ENCODE measurements at places on chromosomes 11 and 22.

DNA sequence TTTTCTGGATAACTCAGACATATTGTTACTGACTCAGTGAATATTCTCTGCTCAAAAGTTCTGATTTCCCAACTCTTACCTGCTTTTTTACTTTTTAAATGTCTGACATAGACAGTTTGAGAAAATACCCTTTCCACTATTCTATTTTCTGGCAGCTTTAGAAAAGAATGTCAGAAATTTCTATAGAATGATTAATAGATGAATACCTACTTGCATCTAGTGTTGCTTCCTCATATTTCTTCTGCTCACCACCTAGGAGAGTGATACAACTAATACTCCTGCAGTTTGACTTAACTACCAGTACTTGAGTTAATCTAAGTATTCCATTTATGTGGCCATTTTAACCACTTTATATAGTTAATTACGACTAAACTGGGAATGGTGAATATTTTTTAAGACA, 55.2 kb downstream of the KDM2A start:
- DNase-seq, result no peak

DNA sequence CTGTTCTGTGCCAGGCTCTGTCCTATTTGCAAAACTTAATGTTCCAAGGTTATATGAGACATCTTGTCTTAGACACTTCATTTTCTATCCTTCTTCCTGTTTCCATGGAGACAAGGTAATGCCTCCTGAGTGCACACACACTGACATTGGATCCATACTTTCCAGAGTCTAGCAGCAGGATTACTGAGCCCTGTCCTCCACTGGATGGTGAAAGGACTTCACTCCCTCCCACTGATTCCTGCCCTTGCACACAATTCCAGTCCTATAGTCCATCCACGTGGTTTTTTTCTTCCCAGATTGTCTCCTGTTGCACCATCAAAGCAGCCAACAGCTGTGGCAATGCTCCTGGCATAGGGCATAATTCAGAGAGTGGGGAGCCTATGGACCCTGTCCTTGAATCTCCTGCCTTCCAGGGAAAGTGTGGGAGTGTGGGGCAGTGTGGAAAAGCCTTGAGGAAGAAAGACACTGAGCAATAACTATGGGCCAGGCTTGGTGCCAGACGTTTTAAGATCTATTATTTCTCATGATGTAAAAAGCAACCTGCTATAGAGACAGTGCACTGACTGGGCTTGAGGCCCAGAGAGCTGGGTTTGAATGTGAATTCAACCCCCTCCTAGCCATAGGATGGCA, 31.3 kb downstream of the SERPINH1 start:
- no peak for DNase-seq

GRCh38 chr11:96179905-96180304, 163.1 kb downstream of the MAML2 start:
- no peak for DNase-seq

GRCh38 chr22:42685941-42686653, 34.6 kb downstream of the A4GALT start:
- no peak for DNase-seq

DNA sequence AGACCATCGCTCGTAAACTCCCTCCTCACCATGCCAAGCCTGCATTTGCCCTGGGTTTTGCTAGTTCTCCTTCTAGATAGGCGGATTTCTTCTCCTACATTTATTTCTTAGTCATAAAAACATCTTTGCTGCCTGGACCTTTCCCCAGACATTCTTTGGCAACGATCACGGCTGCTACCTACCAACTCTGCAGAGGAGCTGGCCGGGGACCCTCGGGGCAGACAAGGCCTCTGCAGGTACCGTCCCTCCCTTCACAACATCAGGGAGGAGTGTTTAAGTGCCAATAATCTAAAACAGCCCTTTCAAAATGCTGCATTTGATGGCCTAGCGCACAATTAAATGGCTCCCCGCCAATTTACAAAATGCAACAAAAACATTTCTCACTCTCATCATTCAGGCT, 34.4 kb downstream of the BRD1 start:
- no peak for DNase-seq

DNA sequence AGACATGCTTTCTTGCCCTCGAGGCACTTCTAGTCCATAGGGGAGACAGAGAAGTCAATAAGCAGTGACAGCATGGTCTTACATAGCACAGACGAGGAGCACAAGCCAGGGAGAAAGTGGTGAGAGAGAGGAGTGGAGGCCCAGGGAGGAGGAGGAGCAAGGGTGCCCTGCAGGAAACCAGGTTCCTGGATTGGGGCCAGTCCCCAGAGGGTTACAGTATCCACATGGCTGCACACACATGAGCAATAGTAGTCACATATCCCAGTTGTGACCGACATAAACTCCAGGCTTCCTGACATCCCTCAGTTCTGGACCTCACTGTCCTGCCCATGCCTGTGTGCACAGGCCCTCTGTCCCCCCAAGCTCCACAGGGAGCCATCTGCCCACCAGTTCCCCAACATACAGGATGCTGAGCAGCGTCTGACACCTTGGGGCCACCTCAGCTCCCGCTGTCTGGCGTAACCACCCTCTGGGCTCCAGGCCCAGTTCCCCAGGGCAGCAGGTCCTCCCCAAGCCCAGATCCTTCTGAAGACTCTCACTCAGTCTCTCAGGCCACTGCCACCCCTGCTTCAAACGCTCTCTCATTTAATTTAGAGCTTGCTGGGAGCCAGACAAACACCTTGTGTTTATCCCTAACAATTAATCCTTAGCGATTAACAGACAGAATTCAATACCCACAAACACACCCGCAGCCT, 53.7 kb downstream of the DSCAML1 start:
- DNase-seq, result no peak

DNA sequence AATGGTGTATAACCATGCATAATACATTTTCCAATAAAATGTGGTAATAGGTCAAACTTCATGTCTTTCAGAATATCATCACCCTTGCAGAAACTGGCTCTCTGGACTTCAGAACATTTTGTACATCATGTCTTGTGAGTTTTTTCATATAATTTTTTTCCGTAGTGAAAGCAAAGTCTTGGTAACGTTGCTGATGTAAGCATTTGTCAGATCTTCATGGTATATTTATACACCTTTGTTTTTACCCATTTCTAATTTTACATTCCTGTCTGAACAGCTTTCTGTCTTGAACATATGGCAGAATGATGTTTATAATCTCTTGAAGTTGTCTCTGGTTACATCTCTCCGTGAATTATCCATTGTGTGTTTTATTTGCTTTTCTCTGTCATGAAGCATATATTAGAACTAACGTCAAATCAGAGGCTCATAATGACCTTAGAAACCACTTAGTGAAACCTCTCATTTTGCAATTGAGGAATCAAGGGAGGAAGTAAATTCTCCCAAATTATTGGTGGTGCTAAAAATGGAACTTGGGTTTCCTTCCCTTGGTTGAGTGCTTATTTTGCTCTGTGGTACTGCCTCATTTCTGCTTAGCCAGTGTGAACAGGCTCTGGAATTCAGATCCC, 37.4 kb downstream of the CSRP3 start:
- DNase-seq, result no peak

- DNase-seq, result no peak
These were observed at the start of gene P2RY6 for GRCh38 chr11:73271936-73272679. TSS of gene P2RY6 (plus strand) at chr11:73272338. CDS start at chr11:73296519, 24,181 bp downstream.

DNA sequence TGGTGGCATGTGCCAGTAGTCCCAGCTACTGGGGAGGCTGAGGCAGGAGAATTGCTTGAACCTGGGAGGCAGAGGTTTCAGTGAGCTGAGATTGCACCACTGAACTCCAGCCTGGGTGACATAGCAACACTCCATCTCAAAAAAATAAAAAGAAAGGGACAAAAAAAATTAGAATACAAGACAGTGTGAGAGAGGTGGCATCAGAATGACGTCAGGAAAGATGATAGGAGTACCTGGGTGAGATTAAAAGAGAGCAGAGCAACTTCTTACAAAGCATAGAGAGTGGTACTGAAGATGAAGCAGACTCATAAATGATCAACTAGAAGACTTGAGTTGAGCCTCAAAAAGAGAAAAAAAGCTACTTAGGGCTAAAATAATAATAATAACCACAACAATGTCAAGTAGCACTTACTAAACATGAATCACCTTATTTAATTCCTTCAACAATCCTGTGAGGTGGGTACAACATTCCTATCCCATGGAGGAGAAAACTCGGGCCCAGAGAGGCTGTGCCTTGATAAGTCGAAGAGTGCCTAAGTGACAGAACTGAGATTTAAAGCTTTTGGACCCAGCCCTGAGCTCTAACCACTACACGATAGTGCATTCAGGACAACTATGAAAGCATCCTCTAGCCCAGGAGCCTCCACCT, 5.2 kb upstream of the SLN start:
- DNase-seq, result no peak

DNA sequence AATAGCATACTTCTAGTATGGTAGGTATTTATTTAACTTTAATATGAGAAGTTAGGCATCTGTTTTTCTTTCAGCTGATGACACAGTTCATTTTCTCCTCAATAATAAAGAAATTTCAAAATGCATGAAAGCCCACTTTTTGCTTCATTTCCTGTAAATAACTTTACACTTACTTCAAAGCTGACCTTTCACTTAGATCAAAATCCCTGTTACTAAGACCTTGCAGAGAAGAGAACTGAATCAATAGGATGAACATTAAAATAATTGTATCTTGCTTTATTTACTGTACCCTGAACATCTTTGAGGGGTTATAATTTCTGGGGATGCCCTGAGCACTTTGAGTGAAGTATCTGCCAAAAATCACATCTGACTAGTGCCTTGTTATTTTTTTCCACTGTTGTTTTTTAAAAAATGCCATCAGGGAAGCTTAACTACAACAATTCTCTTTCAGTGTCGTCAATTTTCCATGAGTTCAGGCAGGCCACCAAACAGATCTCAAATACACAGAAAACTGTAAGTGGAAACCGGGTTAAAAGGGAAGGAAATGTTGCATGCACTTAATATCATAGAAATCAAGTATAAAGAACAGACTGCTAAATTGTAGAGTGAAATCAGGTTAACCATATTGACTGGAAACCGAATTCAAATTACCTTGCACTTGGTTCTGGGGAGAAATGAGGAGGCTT, 206.2 kb downstream of the MAML2 start:
- DNase-seq, result no peak

DNA sequence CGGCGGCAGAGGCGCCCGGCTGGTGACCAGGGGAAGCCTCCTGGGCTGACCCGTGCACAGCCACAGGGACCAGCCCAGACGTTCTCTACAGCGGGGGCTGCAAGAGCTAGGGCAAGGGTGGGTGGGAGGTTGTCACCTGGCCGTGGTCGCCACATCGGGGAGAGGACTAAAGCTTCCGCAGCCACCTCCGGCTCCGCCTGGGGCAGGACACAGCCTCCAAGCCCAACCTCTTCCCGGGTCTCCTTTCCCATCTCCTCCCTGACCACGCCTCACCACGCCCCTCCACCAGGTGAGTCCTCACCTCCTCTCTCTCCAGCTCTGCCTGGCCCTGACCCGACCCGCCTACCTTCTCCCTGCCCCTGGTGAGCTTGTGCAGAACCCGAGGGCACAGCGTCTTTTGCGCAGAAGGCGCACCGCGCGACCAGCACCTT, 75.9 kb upstream of the LMO1 start:
- DNase-seq, result no peak

DNA sequence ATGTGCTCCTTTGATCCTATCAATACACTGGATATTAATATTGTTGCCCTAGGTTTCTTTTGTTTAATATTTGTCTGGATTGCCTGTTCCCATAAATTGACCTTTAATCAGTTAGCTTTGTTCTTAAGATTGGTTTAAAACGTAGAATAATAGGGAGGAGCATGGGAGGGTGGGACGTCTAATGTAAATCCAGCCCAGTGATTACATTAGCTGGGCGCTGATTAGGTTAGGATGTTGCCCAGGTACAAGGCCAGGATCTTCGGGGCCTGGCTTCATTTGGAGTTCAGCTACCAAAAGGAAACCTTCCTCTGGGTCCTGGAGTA, at the start of gene SRSF8:
SRSF8 (plus strand) TSS at position 204 of the 323 bp plus-strand sequence. CDS start 308 bp downstream, outside the sequence.
- no peak for DNase-seq

- no peak for DNase-seq
These were observed 711.1 kb upstream of the LRRC4C start for GRCh38 chr11:42170601-42171000.

DNA sequence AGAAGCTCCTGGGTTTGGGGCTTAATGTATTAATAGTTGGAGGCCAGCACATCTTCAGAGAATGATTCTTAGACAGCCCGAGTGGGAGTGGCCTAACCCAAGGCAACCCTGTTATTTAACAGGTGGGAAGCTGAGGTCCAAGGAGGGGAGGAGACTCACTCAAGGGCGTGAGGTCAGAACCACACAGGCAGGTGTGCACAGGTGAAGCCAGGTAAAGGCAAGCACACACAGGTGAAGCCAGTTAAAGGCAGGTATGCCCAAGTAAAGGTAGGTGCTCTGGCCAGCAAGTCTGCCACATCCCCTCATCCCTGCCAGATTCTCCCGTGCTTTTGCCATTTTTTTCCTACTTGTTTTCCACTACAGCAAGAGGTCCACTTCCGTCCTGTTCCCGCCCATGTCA, 2.9 kb upstream of the SHANK2 start:
- DNase-seq, result no peak

DNA sequence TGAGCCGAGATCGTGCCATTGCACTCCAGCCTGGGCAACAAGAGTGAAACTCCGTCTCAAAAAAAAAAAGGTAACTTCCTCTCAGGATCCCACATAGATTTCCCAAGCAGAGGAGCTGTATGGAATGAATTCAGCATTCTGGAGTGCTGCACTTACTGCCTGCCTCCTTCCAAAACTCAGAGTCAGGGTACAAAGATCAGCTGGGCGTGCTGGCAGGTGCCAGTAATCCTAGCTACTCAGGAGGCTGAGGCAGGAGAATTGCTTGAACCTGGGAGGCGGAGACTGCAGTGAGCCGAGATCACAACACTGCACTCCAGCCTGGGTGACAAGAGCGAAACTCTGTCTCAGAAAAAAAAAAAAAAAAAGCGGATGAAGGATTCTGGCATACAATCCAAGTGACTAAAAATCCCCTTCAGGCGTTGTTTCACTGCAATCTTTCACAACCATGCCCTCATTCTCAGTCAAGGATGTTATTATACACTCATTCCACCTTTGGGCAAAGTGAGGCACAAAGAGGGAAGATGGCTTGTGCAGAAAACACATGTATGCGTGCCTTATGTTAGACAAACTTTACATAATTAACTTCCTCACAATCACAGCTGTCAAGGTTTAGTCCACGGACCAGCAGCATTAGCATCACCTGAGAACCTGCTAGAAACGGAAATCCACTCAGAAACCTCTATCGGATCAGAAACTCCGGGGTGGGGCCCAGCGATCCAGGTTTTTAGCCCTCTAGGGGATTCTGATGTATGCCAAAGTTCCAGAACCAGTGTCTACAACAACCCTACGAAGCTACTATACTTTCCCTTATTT, 1.1 kb upstream of the NOL12 start:
- DNase-seq, result no peak

- no peak for DNase-seq
These were observed 31.4 kb downstream of the PPFIA1 start for GRCh38 chr11:70301721-70302418.

All from activated CD4-positive, alpha-beta memory T cell treated with anti-CD3 and anti-CD28 coated beads, Interleukin-2, amount 10 ng/mL, durations not matched to agents 7 days and 5 days (primary cell).